ENCODE measurements at places on chromosomes 7 and 10. TPM values are rescaled to one million over a fixed set of nuclear protein-coding genes. Genes with fewer than 3 reads are reported as not detected.

The CLEC2L gene
- not detected for total RNA-seq

The TFEC gene
- total RNA-seq: 1.1 TPM

The EN2 gene
- not detected for total RNA-seq

The EPDR1 gene
- total RNA-seq: 0.25 TPM

The MTG1 gene
- total RNA-seq: 53.7 TPM

The RSPH10B gene
- total RNA-seq: 0.53 TPM

The SPDYE8 gene
- not detected for total RNA-seq

The CISD1 gene
- 23.9 TPM for total RNA-seq

The PNLIP gene
- not detected for total RNA-seq

The RBM28 gene
- 42.9 TPM for total RNA-seq

The GSAP gene
- total RNA-seq: 9.3 TPM

The IDI2 gene
- total RNA-seq: not detected

The IGFBP3 gene
- 12.5 TPM for total RNA-seq

The LOXL4 gene
- not detected for total RNA-seq

The DRGX gene
- not detected for total RNA-seq

The CHST15 gene
- total RNA-seq: 0.60 TPM

The LLCFC1 gene
- total RNA-seq: not detected

The ABHD11 gene
- 23.4 TPM for total RNA-seq

The CPA5 gene
- 8.7 TPM for total RNA-seq

The CYP2C19 gene
- not detected for total RNA-seq
